Fibroblast of lung (primary cell): ENCODE measurements at places on chromosomes 2 and 18. TPM values are rescaled to one million over a fixed set of nuclear protein-coding genes. Genes with fewer than 3 reads are reported as not detected.

- DNase-seq: no peak
Measured at GRCh38 chr2:26913999-26914658, 56.3 kb upstream of the MAPRE3 start.

DNA sequence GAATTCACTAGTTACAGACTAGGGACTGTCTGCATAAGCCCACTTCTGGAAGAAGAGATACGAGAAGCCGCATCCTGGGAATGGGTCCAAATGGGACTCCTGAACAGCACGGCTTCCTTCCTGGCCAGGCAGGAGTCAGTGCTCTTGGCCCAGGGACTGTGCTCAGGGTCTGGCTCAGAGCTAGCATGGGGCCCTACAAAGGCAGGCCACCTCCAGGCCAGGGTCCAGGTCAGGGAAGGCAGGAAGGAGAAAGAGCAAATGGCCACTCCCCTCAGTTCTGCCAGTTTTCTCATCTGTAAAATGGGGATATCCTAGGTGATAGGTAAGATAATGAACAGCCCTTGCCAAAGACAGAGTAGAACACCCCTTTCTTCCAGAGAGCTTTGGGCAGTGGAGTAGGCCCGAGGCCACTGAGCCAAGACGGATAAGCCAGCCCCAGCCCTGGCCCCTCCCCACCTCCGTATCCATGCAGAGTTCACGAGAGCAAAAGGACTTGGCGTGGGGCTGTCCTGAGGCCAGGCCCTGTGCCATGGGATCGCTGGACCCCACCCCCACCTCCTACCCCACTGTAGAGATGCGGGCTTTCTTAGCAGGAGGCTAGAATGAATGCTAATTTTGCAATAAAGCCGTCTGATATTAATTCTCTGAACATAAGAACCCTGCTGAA, 190.1 kb downstream of the MGAT5 start:
- DNase-seq: no peak

DNA sequence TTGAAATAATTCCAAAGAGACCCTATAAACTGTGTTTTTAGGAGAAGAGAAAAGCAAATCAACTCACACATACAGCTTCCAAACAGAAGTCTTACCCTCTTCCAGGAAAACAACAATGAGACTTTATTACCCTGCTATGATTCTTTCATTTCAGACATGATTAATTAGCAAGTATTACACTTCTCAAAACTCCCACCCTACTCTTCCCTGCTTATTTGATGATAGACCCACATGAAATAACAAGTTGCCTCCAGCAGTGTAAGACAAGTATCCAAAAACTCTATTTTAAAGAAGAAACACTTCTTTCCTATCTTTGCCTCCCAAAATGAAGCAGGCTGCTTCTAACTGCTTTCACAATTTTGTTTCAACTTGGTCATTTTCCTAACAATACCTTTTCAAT, 4.1 kb downstream of the FIGN start:
- peak; percentile 21 for DNase-seq

DNA sequence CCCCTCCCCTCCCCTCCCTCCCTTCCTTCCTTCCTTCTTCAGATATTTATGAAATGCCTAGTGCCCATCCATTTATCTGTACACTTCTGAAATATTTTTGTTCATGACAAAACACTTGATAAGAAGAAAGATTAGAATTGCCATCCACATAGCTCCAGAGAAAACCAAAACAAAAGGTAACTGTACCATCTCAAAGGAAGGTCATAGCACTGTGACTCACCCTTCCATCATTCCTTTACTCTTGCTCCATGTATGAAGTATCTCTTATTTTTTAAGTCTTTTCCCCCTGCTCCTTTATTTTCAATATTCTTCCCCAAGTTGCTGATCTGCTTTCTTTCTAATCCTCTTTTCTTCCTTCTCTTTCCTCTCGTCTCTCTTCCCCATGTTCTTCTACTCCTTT, 9.9 kb downstream of the CNTNAP5 start:
- DNase-seq: no peak

DNA sequence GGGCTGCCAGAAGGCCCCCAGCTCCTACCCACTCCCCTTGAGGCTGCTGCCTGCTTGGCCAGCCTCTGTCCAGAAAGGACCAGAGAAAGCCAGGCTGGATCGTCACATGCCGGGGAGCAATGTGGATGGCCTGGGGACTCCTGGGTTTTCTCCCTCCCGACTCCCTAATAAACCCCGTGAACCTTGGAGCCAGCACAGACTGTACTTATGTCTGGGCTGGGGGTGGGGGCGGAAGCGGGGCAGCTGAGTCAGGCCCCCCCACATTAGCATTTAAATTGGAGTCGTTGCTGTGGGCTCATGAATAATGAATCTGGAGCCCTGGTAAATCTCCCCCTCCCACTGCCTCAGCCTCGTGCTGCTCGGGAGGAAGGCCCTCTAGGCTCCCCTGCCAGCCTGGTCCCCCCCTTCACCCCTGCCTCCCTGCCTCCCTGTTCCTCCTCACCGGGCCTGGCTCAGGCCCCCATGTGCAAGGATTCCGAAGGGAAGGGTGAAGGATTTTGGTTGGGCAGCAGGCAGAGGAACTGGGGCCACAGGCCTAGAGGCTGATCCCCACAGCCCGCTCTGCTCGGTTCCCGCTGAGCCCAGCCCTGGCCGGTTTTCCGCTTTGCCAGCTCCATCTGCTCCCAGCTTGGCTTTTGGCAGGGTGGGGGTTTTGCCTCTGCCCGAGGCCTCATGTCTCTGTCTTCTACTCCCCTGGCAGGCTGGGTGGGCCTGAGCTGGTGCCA, 7.3 kb upstream of the ASIC4 start:
- DNase-seq: no peak

GRCh38 chr18:49459404-49460171, 857 bp downstream of the DYM start:
- DNase-seq: peak; percentile 34

- peak; percentile 22 for DNase-seq
Measured at GRCh38 chr2:124683536-124684428, 658.7 kb downstream of the CNTNAP5 start.

GRCh38 chr2:96138179-96139145, at the start of gene ASTL:
TSS of gene ASTL (minus strand) at chr2:96138502. CDS start at chr2:96138436, 66 bp downstream.
- peak; percentile 23 for DNase-seq

DNA sequence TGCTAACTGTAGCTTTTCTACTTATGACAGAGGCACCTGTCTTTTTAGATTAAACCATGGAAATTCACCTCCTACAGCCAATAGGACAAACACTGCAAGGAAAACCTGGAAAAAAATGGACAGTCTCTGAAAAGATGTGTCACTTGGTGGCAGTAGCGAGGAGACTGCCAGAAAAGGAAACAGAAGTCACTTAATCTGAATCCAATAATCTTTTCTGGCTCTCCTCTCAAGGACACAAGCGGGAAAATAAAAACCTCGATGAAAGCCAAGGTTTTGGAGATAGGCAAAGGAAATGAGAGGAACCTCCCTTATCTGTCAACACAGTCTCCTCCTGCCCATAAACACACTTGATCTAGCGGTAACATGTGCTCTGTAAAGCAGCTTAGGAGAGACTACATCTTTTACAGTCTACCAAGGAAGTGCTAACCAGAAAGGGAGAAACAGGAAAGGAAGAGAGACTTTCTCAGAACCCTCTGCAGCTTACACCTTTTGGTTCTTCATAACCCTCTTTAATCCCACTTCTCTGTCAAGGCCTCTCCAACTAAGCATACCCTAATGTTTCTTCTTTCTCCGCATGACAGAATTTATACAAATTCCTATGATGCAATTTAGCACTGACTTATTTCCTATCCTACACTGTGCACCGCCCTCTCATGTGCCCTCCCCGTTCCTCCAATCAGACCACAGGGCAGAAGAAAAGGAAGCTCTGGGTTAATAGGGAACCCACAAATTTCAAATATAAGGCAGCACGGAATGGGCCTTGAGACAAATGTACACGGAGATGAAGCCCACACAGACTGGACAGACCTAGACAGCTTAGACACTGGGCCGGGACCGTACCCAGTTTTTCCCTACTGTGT, 52.8 kb downstream of the CLASP1 start:
- DNase-seq: peak; percentile 43

DNA sequence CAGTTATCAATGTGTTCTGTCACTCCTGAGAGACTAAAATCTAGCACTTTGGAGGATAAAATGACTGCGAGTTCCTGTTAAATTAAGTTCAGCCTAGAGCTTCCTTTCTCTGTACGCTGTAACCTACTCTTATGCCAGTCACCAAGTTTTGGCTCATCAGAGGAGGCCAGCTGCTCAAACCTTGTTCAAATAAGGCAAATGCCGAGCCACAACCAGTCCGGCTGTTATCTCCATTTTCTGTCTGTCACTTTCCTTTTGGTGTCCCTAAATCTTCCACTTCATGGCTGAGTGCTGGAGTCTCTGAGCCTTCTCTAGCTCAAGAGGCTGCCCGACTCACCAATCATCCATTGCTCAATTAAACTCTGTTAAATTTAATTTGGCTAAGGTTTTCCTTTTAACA, 33.5 kb upstream of the PXDN start:
- DNase-seq: no peak

GRCh38 chr2:43222475-43223309, 3.7 kb downstream of the ZFP36L2 start:
- DNase-seq: peak; percentile 50

DNA sequence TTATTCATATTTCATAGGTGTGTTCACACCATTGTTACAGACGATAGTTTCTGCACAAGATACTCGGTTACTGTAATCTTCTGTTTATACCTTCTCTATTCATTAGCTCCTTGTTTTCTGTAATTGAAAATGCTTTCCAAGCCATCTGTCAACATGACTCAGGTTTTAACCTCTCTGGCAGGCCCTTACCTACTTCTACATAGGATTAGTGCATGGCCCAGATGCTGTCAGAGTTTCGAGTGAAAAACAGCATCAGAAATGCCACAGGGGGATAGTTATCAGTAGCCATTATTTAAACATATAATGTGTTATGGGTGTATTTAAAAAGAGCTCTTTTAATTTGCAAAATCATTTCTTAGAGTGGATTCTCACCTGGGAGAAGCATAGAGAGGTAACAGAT, 596.4 kb downstream of the FBXO15 start:
- DNase-seq: no peak

DNA sequence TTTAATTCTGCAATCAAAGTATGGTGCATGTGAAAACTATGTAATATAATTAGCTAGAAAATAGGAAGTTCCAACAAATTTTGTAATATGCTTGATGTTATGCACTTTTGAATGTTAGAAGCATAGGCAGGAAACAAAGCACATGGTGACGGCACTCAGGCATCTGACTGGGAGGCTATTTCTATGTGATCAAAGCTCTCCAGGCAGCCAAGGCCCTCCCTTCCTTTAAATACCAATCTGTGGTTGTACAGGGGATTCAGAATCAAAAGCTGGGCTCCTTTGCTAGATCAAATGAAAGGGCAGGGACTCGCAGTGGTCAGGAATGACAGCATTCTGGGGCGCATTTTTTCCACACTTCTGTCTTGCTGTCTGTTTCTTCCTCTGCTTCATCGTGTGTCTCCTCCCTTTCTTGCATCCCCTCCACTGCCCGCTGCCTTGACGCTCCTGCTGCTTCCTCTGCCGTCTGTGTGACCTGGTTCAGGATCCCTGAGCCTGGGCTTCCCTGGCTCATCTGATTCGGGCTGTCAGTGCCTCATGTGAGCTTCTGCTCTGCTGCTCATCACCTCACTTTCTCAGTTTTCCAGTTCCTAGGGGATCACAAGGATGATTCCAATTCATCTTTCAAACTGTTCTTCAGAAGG, 30.9 kb downstream of the TMEM182 start:
- no peak for DNase-seq

DNA sequence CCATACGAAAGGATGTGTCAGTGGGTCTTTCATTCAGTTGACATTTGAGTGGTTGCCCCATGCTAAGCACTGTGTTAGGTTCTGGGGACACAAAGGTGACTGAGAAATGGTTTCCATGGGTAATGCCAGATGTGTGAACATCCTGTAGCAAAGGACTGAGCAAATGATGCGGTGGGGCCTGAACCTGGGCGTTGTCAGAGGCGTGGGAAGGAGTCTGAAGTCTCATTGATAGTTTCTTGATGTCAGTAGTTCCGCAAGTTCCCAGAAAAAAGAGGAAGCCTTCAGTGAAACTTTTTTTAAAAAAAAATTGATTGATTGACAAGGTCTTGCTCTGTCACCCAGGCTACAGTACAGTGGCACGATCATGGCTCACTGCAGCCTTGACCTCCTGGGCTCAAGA, 56.9 kb downstream of the LIMS1 start:
- DNase-seq: no peak

DNA sequence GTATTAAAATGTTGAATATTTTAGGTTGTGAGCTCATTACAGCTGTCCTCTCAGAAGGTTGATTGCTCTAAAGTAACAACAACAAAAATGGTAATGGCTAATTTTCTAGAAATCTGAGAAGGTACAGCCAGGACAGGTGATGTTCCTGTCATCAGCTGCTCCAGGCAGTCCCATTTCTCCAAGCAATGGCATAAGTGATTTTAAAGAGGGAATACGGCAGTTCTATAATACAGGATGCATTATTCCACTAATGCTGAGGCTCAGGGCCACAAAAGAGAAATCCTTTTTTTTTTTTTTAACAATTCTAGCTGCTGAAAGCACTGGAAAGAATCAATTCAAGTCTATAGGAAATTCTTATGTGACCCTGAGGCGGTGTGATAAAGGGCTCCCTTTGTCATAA, 199.9 kb downstream of the PMAIP1 start:
- no peak for DNase-seq

GRCh38 chr2:8268172-8268783, 413.6 kb upstream of the ID2 start:
- DNase-seq: peak; percentile 37

GRCh38 chr2:231323316-231323715, 72.2 kb upstream of the B3GNT7 start:
- DNase-seq: no peak

DNA sequence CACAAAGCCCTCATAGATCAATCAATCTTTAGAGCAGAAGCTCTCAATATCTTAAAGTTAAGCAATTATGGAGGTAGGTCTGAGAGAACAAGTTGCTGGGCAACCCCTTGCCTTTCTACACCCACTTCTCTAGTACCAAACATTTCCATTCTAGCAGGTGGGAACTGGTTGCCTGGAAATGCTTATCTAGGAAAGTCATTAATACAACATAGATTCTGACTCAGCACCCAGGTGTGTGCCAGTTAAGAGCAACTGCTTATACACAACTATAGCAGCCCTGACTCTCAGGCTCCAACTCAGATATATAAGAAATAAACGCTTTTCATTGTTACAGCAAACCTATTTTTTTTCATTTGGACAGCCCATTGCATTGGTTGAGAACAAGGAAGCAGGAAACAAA, 237.7 kb downstream of the IRS1 start:
- DNase-seq: peak; percentile 58

- DNase-seq: no peak
Measured at GRCh38 chr2:203934041-203934492, 2.5 kb upstream of the ICOS start.

GREB1L gene
- 0.26 and 0.33 TPM in 2 replicates for total RNA-seq

TUBB8B gene
- total RNA-seq: not detected in 2 replicates

ARL4C gene
- total RNA-seq: 50.6 and 80.9 TPM in 2 replicates

TMEM131 gene
- 18.7 and 32.4 TPM in 2 replicates for total RNA-seq

NFE2L2 gene
- total RNA-seq: 97.1 and 142 TPM in 2 replicates

STPG4 gene
- total RNA-seq: 0.26 and 0.33 TPM in 2 replicates

SPIRE1 gene
- total RNA-seq: 28.8 and 31.0 TPM in 2 replicates

DSC2 gene
- under 0.01 TPM in 2 replicates for total RNA-seq

CYP26B1 gene
- total RNA-seq: 0.17 and 0.51 TPM in 2 replicates

CYP27A1 gene
- total RNA-seq: 40.6 and 53.8 TPM in 2 replicates

CYBRD1 gene
- 227 and 334 TPM in 2 replicates for total RNA-seq

FBXO41 gene
- total RNA-seq: 0.77 and 1.2 TPM in 2 replicates

PLA2R1 gene
- total RNA-seq: 3.1 and 8.3 TPM in 2 replicates

RNASEH1 gene
- 28.5 and 31.2 TPM in 2 replicates for total RNA-seq

CYRIA gene
- 7.4 and 10.2 TPM in 2 replicates for total RNA-seq
